ENCODE measurements at places on chromosomes 1 and 21.

- DNase-seq = no peak
These were observed 72.0 kb downstream of the OLFML2B start for GRCh38 chr1:161951646-161952045.

DNA sequence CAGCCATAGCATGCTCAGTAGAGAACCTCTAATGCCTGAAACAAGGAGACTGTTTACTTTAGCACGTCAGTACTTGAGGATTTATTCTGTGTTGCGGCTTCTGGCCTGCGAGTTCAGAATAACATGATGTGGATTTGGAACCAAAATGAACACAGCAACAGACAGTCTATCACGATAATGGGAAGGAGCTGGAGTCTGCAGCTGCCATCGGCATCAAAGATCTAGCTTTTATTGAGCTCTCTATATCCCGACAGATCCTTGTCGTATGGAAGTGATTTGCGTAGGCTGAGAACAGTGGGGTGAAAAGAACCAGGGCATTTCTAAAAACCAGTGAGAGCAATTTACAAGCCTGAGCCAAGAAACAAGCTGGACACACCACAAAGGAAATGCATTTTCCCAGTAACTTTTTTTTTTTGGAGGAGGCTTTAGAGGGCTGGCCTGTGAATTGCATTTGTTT is 294.2 kb downstream of the KIF26B start:
- no peak for DNase-seq

- DNase-seq = no peak
These were observed 5.7 kb upstream of the KRTAP12-1 start for GRCh38 chr21:44687671-44688070.

- DNase-seq = no peak
These were observed 68.4 kb upstream of the TINAGL1 start for GRCh38 chr1:31507676-31508530.

GRCh38 chr1:56490619-56491018 is 88.7 kb downstream of the PLPP3 start:
- no peak for DNase-seq

Measured in COLO829 (cell line).